ENCODE measurements at places on chromosomes 4 and X. TPM values are rescaled to one million over a fixed set of nuclear protein-coding genes. Genes with fewer than 3 reads are reported as not detected.

The LARP7 gene
- total RNA-seq = 65.1 TPM

The PF4V1 gene
- total RNA-seq = 4.2 TPM

The FSTL5 gene
- total RNA-seq = 31.6 TPM

The ATP6AP2 gene
- 138 TPM for total RNA-seq

The ADH7 gene
- not detected for total RNA-seq

The CT45A1 gene
- total RNA-seq = not detected

The GLRA2 gene
- total RNA-seq = 52.1 TPM

The ATP5ME gene
- 726 TPM for total RNA-seq

The DCLK2 gene
- total RNA-seq = 79.1 TPM

The ADD1 gene
- total RNA-seq = 291 TPM

The DRD5 gene
- 0.83 TPM for total RNA-seq

The SLC10A4 gene
- total RNA-seq = 4.4 TPM

The RAB39B gene
- 5.7 TPM for total RNA-seq

The LDB2 gene
- 79.3 TPM for total RNA-seq

The RBMX2 gene
- 23.6 TPM for total RNA-seq

The ASB9 gene
- 1.9 TPM for total RNA-seq

The C4orf51 gene
- not detected for total RNA-seq

The CLCN4 gene
- 21.9 TPM for total RNA-seq

The IGFBP7 gene
- total RNA-seq = 351 TPM

The MMRN1 gene
- 17.1 TPM for total RNA-seq

The VCX gene
- not detected for total RNA-seq

The ZNF81 gene
- total RNA-seq = 10.1 TPM
